RKO (cell line): ENCODE measurements at places on chromosomes 12 and 14.

DNA sequence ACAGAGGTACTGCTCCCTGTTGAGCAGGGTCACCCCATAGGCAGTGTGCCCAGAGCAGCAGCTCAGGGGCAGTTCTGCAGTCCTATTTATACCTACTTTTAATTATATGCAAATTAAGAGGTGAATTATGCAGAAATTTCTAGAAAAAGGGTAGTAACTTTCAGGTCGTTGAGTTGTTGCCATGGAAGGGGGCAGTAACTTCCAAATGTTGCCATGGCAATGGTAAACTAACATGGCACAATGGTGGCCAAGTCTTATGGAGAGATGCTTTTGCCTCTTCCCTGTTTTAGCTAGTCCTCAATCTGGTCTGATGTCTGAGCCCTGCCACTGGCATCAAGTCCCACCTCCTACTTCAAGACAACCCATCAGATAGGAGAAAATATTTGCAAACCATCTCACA lies 30.4 kb upstream of the P2RX7 start:
- no peak for DNase-seq

DNA sequence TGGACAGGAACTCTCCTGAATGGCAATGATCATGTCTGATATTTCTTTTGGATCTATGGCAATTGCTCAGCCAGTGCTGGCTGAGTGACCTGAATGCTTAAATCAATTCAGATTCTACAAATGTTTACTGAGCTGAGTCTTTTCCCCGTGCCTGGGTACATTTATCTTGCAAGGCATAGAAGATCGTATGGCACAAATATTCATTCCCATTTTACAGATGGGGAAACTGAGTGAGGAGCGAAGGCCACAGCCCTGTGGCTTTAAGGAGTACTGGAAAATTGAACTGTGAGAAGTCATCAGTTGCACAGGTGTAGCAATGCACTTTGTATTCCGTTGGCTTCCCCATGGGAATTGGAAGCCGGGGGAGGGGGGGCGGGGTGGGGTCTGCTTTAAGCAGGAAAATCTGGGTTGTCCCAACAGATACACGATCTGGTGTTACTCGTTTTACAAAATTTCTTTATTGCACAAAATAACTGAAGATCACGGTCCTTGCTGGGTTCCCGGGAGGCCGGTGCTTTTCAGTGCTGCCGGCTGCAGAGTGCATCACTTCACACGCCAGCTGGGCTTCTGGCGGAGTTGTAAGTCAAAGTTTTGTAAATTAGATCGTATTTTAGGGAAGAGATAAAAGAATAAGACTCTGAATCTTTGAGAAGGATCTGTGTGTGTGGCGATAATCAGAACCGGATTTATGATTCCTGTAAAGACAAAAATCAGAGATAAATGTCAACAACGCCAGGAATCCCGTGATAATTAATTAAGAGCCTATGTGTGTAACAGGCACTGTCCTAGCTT lies 75.0 kb upstream of the MAP1LC3B2 start:
- DNase-seq = no peak

DNA sequence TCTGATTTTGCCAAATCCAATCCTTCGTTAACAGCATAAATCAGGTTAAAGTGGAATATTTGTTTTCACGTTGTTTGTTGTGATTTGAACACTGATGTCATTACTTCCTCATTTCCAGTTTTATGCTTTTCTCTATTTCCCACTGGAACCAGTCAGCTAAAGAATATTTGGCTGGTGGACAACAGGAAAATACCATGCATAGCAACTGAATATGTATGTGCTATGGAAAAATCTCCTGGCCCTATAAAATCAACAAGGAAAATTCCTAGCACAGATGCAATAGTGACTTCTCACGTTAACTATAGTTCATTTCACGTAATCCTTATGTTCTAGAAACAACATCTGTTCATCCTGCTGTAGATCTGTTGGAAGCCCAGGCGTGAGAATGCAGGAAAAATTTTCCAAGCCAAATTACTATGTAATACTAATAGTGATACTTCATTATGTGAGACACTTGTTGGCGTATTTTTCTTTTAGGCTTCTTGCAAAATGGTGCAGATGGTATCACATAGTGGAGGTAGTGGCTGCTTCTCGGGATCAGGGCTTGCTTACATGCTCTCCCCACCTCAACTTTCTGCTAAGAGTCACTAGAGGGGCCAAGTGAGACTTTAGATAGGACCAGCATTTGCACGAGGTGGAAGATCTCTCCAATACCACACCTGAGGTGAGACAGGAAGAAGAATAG lies 86.3 kb upstream of the USP44 start:
- no peak for DNase-seq

DNA sequence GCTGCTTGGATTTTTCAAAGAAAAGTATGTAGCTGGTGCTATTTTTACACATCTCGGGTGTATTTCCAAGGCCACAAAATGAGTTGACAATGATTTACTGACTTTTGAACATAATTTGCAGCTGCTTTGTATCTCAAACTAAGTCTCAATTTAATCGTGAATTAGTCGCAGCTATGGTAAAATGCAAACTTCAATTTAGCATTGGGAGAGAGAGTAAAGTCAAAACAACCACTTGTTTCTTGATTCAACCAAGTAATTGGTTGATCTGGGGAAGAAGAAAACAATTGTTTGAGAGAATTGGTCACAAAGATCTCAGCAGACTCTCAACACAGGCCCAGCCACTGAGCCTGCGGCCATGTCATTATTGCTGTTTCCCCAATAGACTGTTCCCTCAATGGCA lies 75.0 kb upstream of the DYRK2 start:
- DNase-seq = no peak

GRCh38 chr12:53227341-53227740 lies 4.7 kb downstream of the RARG start:
- DNase-seq = no peak
